Activated CD4-positive, CD25-positive, alpha-beta regulatory T cell treated with anti-CD3 and anti-CD28 coated beads, Interleukin-2, amount 50 U/mL, for 16 hours (primary cell): ENCODE measurements at places on chromosomes 3 and 15.

DNA sequence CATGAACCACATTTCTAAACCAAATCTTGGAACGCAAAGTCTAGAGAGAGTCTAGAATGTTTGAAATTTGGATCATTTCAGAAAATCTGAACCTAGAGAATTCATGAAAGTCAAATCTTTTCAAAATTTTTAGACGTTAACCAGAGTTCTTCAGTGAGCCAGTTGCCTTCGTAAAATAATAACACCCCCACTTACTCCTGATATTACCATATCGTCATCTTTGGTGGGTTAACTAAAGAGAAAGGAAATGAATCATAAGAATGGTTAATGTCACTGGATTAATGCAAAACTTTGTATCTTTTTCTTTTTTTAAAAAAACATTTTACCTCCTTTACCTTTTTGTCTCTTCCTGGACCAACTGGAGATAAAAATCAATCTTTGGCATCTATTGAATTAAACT is 1.2 kb upstream of the ZBED2 start:
- no peak for DNase-seq

GRCh38 chr3:119745942-119746341 is 36.0 kb upstream of the NR1I2 start:
- no peak for DNase-seq

DNA sequence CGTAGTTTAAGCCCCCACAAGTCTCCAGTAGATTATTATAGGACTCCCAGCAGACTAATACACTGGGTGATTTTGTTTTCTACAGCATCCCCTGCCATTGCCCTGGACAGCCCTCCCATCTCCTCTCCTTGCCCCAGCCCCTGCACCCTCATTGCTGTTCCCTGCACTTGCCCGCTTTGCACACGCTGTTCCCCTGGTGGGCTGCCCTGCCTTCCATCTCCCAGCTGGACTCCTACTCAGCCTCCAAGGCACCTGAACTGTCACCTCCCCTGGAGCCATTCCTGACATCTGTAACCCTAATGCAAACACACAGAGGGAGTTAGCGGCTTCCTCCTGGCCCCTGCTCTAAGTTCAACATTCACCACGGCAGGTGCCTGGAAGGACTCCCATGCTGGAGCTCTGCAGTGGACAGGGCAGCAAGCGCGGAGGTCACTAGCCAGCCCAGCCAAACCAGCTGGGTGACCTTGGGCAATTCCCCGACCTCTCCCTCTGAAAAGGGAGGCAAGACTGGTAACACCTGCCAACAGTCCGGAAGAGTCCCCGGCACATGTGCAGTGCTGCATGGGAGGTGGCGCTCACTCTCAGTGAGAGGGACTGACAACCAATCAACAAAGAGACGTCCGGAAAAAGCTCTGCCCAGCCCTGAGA is 38.8 kb upstream of the IQSEC1 start:
- no peak for DNase-seq

DNA sequence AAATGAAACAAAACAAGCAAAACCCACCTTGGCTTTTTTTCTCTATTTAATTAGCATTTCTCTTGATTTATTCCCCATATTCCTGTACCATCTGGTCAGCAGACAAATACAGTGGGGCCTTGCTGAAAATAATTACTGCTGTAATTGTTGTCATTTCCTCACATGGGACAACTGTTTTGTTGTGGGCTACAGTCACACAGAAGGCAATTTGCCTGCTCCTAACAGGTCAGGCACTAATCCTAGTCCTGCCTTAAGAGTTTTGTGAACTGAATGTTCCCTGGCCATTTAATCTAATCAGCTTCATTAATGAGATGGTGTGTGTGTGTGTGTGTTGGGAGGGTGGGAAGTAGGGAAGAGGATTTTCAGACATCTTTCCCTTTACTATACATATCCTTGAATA is 11.6 kb downstream of the TRPC1 start:
- DNase-seq: no peak
